ENCODE measurements at places on chromosomes 1 and 21. TPM values are rescaled to one million over a fixed set of nuclear protein-coding genes. Genes with fewer than 3 reads are reported as not detected.

- no peak for DNase-seq
These were observed 16.4 kb downstream of the TEX38 start for GRCh38 chr1:46687921-46688509.

DNA sequence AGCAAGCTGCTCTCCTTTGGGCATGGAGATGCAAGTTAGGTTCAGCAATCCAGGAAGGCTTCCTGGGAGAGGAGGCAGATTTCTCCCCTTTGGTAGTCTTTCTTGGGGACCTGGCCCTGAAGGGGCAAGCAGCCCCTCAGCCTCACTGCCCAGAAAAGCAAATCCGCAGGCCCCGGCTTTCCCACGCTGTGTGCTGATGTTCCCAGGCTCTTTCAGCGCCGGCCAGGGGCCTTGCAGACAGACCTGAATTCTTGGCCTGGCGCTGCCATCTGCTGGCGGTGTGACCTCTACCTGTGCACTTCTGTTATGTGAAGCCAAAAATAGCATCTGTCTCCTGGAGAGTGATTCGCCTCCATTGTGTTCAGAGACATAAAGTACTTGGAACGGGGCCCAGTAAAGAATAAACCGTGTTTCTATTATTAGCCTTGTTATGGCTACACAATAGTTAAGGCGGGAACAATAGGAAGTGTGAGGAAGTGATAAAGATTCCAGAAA is 64.8 kb downstream of the ALPL start:
- peak; percentile 68 for DNase-seq

DNA sequence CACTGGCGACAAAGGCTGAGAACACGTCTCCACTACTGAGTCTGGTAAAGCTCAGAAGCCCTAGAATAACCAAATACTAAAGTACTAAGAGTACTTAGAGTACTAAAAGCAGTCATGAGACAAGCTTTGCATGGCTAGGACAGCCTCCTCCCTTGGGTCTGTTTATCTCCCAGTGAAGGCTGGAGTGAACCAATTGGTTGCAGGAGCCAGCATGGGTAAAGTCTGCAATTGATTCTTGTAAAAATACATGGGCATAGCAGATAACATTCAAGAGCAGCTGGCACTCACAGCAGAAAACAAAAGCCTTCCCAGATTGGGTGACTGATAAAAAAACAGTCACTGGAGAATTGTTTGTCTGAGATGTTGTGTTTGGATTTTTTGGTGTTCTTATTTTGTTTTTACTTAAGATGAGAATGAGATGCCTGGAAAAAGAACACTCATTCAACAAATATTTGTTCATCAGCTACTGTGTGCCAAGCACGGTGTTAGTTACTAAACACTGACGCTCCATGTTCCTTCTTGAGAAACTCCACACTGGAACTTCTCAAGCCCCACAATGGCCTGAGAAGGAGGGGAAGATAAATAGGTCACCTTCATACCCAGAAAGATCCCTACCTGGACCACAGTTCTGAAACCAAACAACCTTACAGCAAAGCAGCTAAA is 3.7 kb downstream of the IRF6 start:
- DNase-seq: no peak

DNA sequence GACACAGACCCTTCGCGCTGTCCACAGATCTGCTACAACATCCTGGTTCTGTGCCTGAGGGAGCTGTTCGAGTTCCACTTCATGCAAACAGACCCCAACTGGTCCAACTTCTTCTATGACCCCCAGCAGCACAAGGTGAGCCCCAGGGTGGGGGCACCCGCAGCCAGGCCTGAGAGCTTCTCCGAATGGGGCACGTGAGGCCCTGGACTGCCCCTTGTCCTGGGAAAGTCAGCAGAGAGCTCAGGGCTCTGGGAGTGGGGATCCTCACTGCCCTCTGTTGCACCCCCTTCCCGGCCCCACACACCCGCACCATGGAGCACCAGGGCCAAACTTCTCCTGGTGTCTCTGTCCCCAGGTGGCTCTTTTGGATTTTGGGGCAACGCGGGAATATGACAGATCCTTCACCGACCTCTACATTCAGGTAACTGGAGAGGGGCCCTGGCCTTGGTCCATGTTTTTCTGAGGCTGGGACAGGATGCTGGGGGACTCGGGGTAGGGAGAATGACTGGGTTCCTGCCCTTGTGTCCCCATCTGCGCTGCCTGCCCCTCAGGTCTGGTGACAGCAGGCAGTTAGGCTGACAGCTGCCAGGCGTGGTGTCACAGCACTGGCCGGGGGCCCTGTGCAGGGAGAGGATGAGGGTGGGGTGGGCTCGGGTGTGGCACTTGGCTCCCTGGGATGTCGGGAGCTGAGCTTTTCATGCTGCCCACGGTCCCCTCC is 44.6 kb downstream of the COQ8A start:
- DNase-seq: no peak

The LIN28A gene
- not detected for total RNA-seq

The TNN gene
- 0.30 TPM for total RNA-seq

The TSPEAR gene
- not detected for total RNA-seq
